ENCODE measurements at places on chromosomes 1 and 21.

DNA sequence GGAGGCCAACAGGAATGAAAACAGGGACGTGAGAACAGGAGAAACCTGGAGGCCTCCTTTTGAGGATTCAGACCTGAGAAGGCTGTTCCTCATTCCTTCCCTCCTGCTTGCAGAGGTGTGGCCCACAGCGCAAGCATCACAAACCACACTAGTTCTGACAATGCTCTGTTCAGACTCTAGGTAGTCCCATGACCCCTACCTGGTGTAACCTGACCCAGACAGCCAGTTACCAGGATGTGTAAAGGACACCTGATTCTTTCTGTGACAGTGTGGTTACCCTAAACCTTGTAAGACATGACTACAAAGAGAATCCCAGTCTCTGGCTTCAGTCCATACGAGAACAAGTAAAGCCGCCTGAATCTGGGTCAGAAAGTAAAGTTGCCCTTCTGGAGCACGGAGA is 3.2 kb downstream of the MECR start:
- no peak for DNase-seq

- DNase-seq, result no peak
Observed at GRCh38 chr1:163172596-163172995, 30.1 kb downstream of the RGS5 start.

GRCh38 chr1:193348091-193348768 is 161.8 kb upstream of the B3GALT2 start:
- no peak for DNase-seq

DNA sequence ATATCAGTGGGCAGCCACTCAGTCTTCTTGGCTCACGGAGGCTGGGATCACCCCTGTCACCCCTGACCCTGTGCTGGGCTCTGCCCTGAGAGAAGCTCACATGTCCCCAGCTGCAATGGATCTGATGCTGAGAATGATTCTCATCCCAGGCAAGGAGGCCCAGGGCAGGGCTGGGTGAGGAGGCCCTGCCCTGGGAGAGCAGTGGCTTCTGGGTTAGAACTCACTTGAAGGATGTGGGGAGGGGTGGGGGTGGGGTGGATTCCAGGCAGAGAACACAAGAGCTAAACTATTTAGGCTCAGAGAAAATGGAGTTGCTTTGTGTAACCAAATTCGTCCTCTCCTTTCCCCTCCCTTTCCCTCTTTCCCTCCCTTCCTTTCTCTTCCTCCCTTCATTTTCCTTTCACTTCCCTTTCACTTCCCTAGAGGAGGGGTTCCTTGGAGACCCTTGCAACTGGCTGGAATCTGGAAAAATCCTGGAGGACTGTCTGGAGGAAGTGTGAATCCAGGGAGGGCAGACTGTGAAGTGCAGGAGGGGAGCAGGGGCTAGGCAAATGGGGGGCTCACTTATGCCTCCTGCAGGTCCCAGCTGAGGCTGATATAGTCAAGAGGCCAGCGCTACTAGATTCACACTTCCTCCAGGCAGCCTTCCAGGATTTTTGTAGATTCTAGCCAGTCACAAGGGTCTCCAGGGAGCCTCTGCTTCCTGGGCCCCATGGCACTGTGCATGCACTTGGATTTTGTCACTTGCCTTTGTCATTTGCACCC is 47.0 kb downstream of the IGSF21 start:
- DNase-seq, result no peak

GRCh38 chr1:19770436-19771190 is 29.1 kb downstream of the TMCO4 start:
- no peak for DNase-seq

Measured in NCI-H774 (cell line).